CD4-positive, alpha-beta T cell treated with Interferon gamma for 1 hour (primary cell): ENCODE measurements at places on chromosomes 7 and 10.

GRCh38 chr7:126022452-126022851 lies 1092.8 kb upstream of the POT1 start:
- no peak for DNase-seq

DNA sequence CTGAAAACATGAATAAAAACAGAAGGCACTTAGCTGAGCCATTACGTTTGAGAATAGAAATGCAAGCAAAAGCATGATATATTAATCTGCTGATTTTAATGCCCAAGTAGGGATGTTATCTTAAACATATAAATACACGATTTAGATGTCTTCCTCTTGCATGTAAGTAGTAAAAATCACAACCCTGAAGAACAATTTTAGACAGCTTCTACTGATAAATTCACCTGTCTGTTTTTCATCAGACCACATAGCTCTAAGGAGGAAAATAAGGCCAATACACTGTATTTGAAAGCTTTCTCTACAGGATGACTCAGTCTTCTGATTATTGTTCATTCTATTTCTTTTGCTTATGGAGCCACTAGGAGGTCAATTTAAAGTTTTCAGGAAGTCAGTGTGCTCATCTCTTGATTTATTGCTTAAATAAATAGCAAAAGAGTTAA lies 210.9 kb upstream of the CHRM2 start:
- DNase-seq: no peak

DNA sequence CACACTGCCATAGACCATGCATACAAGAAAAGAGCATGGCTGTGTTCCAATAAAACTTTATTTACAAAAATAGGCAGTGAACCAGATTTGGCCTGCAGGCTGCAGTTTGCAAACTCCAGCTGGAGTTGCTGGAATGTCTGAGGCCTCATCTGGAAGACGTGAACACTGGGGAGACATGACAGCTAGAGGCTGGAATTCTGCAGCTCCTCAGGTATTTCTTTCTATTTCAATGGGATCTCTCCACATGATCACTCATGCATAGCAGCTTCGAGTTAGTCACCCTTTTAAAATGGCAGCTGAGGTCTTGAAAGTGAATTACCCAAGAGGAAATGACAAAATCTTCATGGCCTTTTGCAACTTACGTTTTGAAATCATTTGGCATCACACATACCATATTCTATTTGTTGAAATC lies 52.6 kb upstream of the BET1 start:
- DNase-seq: no peak

DNA sequence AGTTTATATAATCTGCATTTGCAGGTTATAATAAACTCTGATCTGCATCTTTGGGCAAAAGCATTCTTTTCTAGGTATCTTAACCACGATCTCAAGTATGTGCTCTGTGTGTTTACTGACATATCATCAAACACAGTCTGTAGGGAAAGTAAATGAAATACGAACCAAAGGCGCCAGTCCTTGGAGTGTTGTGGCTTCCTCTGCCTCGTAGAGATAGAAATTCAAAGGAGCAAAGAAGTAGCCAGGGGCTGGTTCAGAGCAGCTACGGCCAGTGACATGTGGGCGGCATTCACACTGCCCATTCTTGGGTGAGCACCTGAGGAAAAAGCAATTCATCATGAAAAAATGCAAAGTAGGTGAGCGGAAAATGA lies 38.7 kb downstream of the LAMB4 start:
- no peak for DNase-seq

DNA sequence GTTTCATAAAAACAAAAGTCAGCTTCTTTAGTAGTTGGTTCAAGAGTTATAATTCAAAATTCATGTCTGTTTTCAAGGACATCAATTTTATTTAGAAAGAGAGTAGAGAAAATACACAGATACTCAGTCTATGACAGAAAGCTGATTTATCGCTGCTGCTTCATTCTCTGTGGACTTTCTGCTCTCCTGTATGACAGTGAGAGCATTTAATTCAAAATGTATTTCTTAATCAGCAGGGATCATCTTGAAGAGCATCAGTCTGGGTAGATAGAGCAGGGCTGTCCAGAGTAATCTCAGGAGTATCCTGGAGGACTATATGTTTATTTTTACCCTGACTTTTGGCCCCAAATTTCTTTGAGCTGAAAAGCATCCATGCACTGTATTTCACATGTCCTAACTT lies 1676.7 kb downstream of the REEP3 start:
- DNase-seq: no peak

DNA sequence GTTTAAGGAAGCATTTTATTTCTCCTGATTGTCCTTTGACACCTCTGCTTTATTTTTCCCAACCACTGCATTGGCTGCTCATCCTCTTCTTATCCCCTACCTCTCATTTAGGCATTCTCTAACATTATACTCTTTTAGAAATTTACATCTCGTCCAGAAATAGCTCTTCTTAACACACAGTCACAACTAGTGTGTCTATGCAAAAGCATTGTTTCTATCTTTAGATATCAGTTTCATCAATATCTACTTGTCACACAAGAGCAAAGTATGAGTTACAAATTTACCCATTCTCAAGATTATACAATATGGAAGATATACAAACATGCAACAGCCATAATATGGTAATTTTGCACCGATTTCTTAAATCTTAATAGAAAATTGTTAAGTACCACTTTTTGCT lies 35.7 kb upstream of the MDFIC start:
- DNase-seq: no peak

- DNase-seq: no peak
Measured at GRCh38 chr10:78774999-78775711, 293.6 kb upstream of the ZMIZ1 start.

GRCh38 chr10:66746711-66747110 lies 179.1 kb upstream of the LRRTM3 start:
- DNase-seq: no peak

DNA sequence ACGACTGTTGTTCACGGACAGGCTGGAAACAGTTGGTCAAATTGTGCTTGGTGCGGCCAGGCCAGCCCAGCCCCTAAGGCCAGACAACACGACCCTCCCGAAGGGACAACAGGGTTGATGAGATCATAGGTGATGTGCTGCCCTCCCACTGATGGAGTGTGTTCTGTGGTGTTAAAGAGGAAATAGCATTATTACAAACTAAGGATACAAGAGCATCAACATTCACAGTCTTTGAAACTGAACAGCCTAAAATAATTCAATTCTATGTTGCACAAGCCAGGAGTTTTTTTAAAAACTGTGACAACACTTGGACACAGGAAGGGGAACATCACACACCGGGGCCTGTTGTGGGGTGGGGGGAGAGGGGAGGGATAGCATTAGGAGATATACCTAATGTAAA lies 87.6 kb downstream of the FAM53B start:
- no peak for DNase-seq

DNA sequence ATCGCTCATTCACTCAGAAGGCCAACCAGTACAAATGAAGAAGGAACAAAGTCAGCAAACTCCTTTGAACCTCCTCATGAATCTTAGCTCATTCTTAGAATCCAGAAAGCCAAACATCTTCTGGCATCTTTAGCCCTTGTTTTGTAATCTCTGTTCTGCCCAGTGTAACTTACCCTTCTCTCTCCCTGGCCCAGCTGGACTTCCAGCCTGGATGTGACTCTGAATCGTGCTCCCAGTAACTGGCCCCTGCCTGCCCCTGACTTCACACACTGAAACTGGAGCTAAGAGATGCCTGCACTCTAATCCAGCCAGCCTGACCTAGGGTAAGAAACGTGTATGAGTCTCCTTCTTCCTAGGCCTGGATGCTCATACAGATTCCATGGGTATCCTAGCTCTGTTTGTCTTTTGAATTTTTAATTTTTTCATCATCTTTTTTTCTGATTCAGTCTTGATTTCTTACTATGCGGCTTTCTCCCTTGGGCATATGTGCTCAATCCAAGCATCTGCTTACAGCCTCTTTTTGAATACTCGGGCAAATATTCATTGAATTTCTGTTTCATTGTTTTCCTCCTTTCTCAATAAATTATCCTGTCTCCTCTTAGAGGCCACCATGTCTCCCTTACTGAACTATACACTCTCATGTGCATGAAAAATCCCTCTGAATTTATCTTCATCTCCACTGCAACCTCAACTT lies 845.6 kb upstream of the AUTS2 start:
- no peak for DNase-seq

GRCh38 chr7:90483251-90483650 lies 13.8 kb downstream of the PTTG1IP2 start:
- no peak for DNase-seq

DNA sequence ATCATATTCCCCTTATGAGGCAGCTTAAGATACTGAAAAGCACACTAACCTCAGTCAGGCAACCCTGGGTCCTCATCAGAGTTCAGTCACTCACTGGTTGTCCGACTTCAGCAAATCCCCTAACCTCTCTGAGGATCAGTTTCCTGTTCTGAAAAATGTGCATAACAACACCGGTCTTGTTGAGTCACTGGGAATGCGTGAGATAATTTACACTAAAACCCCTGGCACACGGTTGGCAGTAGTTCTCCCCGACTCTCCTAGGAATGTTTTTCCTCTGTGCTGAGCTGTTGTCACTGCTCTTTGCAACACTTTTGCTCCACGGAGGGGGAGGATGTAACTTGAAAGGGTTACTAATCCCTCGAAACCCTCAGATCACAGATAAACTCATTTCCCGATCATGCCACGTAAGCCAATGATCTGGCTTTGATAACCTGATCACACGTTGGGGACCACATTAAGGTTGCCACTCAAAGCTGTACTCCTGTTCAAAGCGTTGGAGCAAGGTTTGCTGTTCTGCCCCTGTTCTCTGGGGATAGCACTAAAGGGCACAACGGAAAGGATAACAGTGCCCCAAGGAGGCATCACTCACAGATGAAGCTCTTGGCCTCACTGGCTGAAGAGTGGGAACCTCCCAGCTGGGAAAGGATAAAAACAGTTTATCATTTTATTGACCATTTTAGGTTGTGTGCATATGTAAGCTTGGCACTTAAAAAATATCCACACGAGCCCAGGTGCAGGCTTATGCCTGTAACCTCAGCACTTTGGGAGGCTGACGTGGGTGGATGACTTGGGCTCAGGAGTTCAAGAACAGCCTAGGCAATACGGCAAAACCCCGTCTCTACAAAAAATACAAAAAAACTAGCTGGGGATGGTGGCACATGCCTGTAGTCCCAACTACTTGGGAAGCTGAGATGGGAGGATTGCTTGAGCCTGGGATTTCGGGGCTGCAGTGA lies 5.0 kb upstream of the RBM17 start:
- no peak for DNase-seq

- no peak for DNase-seq
Measured at GRCh38 chr7:121714559-121715303, 158.2 kb upstream of the PTPRZ1 start.

DNA sequence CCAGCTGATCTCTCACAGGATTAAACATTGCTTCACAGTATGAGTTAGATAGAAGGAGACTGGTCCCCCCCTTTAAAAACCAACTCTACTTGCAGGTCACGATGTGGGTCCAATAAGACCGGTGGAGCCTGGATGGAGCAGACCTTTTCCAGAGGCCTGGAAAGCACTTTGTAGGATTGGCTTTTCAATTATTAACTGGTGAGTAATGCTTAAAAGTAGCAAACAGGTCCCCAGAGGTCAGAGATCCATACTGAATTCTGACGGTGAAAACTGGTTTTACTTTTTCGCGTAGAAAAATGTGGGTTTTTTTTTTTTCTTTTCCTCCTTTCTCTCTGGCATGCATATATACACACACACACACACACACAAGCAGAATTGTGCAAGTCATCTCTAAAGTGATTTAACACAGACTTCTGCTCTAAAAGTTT lies 74.9 kb upstream of the OGDHL start:
- no peak for DNase-seq

GRCh38 chr7:151246851-151247580 lies 1.5 kb downstream of the SMARCD3 start:
- no peak for DNase-seq

DNA sequence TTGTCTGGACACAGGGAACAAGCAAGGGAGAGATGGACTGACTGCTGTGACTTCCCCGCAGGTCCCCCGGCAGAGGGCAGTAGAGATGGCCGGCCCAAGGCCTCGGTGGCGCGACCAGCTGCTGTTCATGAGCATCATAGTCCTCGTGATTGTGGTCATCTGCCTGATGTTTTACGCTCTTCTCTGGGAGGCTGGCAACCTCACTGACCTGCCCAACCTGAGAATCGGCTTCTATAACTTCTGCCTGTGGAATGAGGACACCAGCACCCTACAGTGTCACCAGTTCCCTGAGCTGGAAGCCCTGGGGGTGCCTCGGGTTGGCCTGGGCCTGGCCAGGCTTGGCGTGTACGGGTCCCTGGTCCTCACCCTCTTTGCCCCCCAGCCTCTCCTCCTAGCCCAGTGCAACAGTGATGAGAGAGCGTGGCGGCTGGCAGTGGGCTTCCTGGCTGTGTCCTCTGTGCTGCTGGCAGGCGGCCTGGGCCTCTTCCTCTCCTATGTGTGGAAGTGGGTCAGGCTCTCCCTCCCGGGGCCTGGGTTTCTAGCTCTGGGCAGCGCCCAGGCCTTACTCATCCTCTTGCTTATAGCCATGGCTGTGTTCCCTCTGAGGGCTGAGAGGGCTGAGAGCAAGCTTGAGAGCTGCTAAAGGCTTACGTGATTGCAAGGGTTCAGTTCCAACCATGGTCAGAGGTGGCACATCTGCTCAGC lies 6.0 kb downstream of the CYREN start:
- no peak for DNase-seq

DNA sequence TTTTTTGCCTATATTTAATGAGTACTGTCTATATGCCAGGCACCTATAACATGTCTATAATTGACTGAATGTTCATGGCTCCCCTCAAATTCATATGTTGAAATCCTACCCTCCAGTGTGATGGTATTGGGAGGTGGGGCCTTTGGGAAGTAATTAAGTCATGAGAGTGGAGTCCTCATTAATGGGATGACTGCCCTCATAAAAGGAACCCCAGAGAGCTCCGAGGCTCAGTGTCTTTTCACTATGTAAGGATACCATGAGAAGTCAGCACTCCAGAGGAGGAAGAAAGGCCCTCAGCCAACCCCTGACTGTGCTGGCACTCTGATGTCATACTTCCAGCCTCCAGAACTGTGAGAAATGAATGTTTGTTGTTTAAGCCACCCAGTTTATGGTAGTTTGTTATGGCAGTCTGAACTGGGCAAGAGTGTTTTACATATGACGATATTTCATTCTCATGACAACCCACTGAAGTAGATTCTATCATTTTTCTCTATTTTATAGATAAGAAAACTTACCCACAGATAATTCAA lies 61.1 kb upstream of the PCGF5 start:
- no peak for DNase-seq

DNA sequence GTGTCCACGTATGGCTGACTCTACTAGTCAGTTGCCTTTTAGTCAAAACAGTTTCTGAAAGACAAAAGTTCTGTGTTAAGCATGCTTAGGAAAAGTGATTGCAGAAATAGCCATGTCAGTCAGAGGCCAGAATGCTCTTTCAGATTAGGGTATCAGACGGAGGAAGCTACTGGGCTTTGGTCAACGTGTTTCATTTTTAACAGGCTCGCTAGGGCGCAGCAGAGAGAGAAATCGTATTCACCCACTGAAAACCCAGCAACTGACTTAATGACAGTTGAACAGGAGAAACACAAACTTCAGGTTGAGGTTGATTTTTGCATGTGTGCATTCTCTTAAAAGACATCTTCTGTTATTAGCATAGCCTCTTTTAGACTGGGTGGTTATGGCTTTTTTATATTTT lies 322.6 kb upstream of the KIAA1217 start:
- no peak for DNase-seq

- no peak for DNase-seq
Measured at GRCh38 chr7:29771081-29771816, 35.1 kb upstream of the WIPF3 start.
